ENCODE measurements at places on chromosomes 1 and 21. TPM values are rescaled to one million over a fixed set of nuclear protein-coding genes. Genes with fewer than 3 reads are reported as not detected.

Gene TNFRSF1B
- total RNA-seq, result 26.2 TPM

Gene DNALI1
- 2.1 TPM for total RNA-seq

Gene CELSR2
- total RNA-seq, result 4.9 TPM

Gene RNU1-3
- 2,262 TPM for total RNA-seq

Gene TMPRSS15
- total RNA-seq, result not detected

Gene XCL2
- not detected for total RNA-seq

Gene FLG2
- not detected for total RNA-seq

Gene LRRC38
- 0.59 TPM for total RNA-seq

Gene NID1
- total RNA-seq, result 43.4 TPM

Gene TTLL7
- 3.0 TPM for total RNA-seq

Gene AGT
- total RNA-seq, result 55.6 TPM

Gene GDAP2
- 10.4 TPM for total RNA-seq

DNA sequence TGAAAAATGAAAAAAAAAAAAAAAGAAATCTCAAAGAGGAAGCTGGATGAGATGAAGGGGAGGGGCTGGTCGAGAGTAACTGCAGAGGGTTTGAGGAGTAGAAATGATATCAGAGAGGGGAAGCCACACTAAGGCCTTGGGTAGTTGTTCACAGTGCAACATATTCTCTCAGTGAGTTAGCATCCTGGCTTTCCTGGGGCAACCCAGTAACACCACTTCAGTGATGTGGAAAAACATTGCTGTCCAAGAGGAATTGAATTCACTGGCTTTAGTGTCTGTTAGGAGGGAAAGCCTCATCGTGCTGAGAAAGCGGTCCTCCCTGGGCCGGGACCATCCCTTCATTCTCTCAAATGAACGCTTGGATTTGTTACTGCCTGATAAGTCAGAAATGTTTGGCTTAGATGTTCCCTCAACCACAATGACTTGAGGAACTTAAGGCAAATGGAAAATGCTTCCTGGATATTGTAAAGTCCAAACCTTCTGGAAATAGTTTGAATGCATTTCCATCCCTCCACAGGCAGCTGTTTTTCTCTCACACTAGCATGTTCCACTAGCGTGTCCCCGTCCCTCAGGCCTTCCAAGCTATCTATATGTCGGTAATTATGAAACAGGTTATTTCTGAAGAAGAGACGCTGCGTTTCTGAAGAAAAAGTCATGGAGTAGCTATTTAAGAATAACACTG is 12.2 kb downstream of the TGFB2 start:
- DNase-seq, result no peak
- H3K27ac ChIP-seq, result no peak overlapping the region
- H3K27me3 ChIP-seq, result no peaks in the 10 kb centered on the region
- peaks cover 18% of the 10 kb centered on the region for H3K4me1 ChIP-seq
- no peaks in the 10 kb centered on the region for H3K36me3 ChIP-seq

- H3K4me1 ChIP-seq, result peaks cover 20% of the 10 kb centered on the region
- H3K4me3 ChIP-seq, result no peak overlapping the region
- H3K36me3 ChIP-seq, result no peaks in the 10 kb centered on the region
- no peaks in the 10 kb centered on the region for H3K27me3 ChIP-seq
- DNase-seq, result no peak
These were observed 63.1 kb downstream of the CDC42BPA start for GRCh38 chr1:227255086-227255732.

GRCh38 chr1:39105841-39106765 is 80.0 kb downstream of the NDUFS5 start:
- H3K27ac ChIP-seq, result peak overlapping the region; percentile 97
- DNase-seq, result peak; percentile 59
- no peaks in the 10 kb centered on the region for H3K27me3 ChIP-seq
- H3K4me3 ChIP-seq, result peak overlapping the region; percentile 52

DNA sequence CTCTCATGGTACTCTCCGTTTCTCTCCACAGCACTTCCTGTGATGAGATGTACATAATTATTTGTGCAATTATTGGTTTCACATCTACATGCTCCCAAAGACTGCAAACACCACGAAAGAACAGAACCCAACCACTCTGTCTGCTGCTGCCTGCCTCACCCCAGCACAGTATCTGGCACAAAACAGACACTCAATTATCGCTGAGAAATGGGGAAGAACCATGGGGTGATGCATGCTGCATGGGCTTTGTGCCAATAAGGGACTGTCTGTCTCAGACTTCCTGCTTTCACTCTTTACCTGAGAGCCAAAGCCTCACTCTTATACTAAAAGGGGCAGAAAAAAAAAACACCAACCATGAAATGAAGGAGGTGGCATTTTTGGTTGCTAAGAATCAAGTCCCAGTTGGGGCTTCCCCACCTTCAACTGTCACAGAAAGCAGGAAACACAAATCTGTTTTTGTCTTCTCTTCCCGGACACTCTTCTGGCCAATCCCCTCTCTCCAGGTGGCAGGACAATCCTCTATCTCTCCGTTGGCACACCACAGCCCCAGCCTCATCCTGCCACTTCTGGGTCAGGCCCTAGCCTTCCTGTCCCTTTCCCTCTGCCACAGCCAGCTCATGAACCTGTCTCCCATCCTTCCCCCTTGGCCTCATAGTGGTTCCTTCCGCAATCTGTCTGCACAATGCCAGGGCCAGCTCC is 82.0 kb downstream of the TGFBR3 start:
- no peaks in the 10 kb centered on the region for H3K27me3 ChIP-seq
- peaks cover 65% of the 10 kb centered on the region for H3K4me1 ChIP-seq
- no peak overlapping the region for H3K27ac ChIP-seq
- H3K36me3 ChIP-seq, result no peaks in the 10 kb centered on the region

DNA sequence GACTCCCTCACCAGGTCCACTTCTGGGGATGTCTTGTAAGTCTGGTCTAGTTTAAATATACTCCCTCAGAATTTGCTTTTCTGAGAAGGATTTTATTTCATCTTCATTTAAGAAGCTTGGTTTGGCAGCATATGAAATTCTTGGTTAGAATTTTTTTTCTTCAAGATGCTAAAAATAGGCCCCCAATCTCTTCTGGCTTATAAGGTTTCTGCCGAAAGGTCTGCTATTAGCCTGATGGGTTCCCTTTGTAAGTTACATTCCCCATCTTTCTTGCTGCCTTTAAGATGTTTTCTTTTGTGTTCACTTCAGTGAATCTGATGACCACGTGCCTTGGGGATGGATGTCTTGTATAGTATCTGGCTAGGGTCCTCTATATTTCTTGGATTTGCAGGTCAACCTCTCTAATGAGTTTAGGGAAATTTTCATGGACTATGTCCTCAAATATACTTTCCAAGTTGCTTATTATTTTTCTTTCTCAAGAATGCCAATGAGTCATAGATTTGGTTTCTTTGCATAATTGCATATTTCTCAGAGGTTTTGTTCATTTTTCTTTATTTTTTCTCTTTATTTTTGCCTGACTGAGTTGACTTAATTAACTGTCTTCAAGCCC is 19.4 kb downstream of the TCP10L start:
- no peaks in the 10 kb centered on the region for H3K27me3 ChIP-seq
- no peak overlapping the region for H3K4me3 ChIP-seq
- no peak for DNase-seq
- no peak overlapping the region for H3K27ac ChIP-seq

- H3K4me3 ChIP-seq, result no peak overlapping the region
- no peak overlapping the region for H3K27ac ChIP-seq
These were observed 178.8 kb downstream of the VPS13D start for GRCh38 chr1:12408662-12409061.

- H3K27me3 ChIP-seq, result no peaks in the 10 kb centered on the region
- DNase-seq, result no peak
- no peak overlapping the region for H3K27ac ChIP-seq
- H3K36me3 ChIP-seq, result no peaks in the 10 kb centered on the region
- no peaks in the 10 kb centered on the region for H3K4me1 ChIP-seq
- no peak overlapping the region for H3K4me3 ChIP-seq
These were observed 225.1 kb upstream of the ZP4 start for GRCh38 chr1:238115852-238116251.

DNA sequence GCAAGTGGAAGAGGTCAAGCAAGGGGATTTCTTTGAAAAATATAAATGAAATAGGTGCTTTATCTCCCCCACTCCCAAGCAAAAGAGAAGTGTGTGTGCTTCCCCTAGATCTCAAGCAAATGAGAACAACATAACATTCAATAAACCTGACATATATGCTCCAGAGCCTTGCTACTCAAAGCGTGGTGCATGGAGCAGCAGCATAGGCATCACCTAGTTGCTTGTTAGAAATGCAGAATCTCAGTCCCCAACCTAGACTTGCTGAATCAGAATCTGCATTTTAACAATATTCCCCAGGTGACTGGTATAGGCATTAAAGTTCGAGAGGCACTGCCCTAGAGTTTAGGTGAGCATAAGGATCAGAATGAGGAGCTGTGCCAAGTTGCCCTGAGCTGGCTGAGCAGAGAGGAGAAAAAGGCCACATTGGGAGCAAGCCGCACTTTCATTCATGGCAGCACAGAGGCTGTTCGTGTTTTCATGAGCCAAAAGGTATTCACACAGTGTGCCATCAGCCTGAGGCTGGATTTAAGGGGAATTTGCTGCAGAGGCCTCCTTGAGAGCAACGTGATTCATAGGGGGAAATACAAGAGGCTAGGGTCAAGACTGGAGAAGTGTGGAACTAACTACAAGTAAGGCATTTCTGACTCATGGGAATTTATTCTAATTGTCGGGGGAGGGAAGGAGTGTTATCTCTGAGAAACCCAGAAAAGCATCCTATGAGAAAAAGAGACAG is 14.3 kb upstream of the LPAR3 start:
- H3K4me3 ChIP-seq, result no peak overlapping the region
- no peaks in the 10 kb centered on the region for H3K4me1 ChIP-seq
- DNase-seq, result no peak
- H3K36me3 ChIP-seq, result no peaks in the 10 kb centered on the region

DNA sequence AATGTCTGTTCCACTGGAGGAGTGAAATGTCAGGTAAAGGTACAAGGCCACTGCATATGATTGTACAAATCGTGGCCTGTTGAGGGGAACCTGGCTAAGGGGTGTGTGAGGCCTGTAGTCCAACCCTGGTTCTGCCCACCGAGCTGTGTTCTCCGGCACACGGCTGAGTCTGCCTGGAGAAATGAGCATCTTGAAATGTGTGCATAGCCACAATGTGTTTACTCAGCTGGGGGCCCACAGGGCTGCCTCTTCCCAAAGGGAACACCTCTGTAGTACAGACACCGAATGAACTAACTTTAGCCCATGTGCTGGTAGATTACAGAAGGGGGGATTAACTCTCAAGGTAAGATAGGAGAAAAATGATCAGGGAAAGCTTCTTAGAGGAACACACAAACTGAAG is 30.2 kb downstream of the AK4 start:
- H3K36me3 ChIP-seq, result no peaks in the 10 kb centered on the region
- no peaks in the 10 kb centered on the region for H3K27me3 ChIP-seq
- peak overlapping the region; percentile 40 for H3K27ac ChIP-seq
- peaks cover 56% of the 10 kb centered on the region for H3K4me1 ChIP-seq

DNA sequence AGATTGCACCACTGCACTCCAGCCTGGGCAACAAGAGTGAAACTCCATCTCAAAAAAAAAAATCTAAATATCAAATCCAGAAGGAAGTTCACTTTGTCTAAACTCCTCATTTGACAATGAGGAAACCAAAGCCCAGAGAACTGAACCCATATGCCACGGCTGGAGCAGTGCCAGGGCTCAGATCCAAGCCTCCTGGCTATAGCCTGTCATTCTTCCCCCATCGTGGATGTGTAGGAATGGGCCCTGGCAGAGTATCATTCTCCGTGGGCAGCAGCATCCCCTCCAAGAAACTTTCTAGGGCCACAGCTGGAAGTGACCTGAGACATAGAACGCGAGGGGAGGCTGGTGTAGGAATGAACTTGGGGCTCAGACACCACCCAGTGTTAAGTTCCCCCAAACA is 47.2 kb downstream of the CAPN9 start:
- no peaks in the 10 kb centered on the region for H3K36me3 ChIP-seq
- H3K27ac ChIP-seq, result no peak overlapping the region
- no peaks in the 10 kb centered on the region for H3K4me1 ChIP-seq

GRCh38 chr1:117541003-117541402 is 64.8 kb upstream of the TENT5C start:
- H3K27me3 ChIP-seq, result no peaks in the 10 kb centered on the region
- no peak overlapping the region for H3K4me3 ChIP-seq
- no peaks in the 10 kb centered on the region for H3K36me3 ChIP-seq
- H3K27ac ChIP-seq, result no peak overlapping the region

DNA sequence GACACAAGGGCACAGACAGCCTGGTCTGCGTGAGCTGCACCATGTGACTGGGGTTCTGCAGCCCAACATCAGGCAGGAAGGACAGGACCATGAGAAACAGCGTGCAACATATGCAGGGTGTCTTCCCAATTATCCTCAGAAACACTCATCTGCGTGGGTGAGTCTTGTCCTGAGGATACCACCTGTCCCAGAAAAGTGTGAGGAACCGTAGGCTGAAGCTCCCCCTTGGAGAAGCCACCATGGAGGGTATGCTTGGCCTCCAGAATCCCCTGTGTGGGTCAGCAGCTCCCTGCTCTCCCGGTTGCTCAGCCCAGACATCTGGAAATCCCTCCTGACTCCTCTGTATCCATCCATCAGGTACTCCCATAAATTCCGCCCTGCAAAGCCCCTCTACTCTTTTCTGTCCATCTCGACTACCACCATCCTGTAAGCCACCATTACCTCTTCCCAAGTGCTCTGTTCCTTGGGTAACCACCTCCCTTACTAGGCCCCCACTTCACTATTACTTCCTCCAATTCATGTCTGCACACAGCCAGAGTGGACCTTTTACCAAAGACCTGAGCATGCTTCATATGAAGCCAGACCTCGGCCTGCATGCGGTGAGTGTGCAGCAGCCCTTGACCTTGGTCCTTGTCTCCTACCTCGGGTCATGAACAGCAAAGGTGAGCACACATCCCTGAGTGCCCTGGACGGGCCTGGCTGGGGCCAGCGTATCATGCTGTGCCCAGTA is 33.0 kb downstream of the ETS2 start:
- no peak overlapping the region for H3K27ac ChIP-seq
- DNase-seq, result no peak
- no peak overlapping the region for H3K4me3 ChIP-seq
- no peaks in the 10 kb centered on the region for H3K27me3 ChIP-seq

GRCh38 chr1:194538453-194538852 is 1352.0 kb upstream of the B3GALT2 start:
- H3K4me1 ChIP-seq, result no peaks in the 10 kb centered on the region
- H3K27ac ChIP-seq, result no peak overlapping the region
- DNase-seq, result no peak
- no peak overlapping the region for H3K4me3 ChIP-seq

- no peak overlapping the region for H3K4me3 ChIP-seq
- no peak for DNase-seq
- H3K27ac ChIP-seq, result no peak overlapping the region
- H3K27me3 ChIP-seq, result peaks cover under 1% of the 10 kb centered on the region
- no peaks in the 10 kb centered on the region for H3K36me3 ChIP-seq
These were observed 12.4 kb upstream of the STMN1 start for GRCh38 chr1:25918615-25919014.

GRCh38 chr1:32775640-32776337 is 41.4 kb downstream of the YARS1 start:
- H3K36me3 ChIP-seq, result peaks cover 4% of the 10 kb centered on the region
- no peak for DNase-seq
- no peaks in the 10 kb centered on the region for H3K27me3 ChIP-seq
- H3K4me1 ChIP-seq, result peaks cover 5% of the 10 kb centered on the region
- H3K27ac ChIP-seq, result no peak overlapping the region
- no peak overlapping the region for H3K4me3 ChIP-seq
